ENCODE measurements at places on chromosomes 7 and 10. TPM values are rescaled to one million over a fixed set of nuclear protein-coding genes. Genes with fewer than 3 reads are reported as not detected.

Gene PRXL2A
- total RNA-seq: 1.1 TPM

Gene PDE1C
- total RNA-seq: 61.5 TPM

Gene NRG3
- not detected for total RNA-seq

- DNase-seq: no peak
Measured at GRCh38 chr10:132275426-132276178, 32.1 kb downstream of the STK32C start.

Data from IMR-90 (cell line).